ENCODE measurements at places on chromosomes 5 and 9. TPM values are rescaled to one million over a fixed set of nuclear protein-coding genes. Genes with fewer than 3 reads are reported as not detected.

Gene ARHGEF37
- 5.0 TPM for polyA plus RNA-seq

Gene ZNF454
- 3.1 TPM for polyA plus RNA-seq

Gene SLC4A9
- 0.18 TPM for polyA plus RNA-seq

GRCh38 chr5:123720955-123721354 is 209.0 kb downstream of the CSNK1G3 start:
- no peak for DNase-seq

DNA sequence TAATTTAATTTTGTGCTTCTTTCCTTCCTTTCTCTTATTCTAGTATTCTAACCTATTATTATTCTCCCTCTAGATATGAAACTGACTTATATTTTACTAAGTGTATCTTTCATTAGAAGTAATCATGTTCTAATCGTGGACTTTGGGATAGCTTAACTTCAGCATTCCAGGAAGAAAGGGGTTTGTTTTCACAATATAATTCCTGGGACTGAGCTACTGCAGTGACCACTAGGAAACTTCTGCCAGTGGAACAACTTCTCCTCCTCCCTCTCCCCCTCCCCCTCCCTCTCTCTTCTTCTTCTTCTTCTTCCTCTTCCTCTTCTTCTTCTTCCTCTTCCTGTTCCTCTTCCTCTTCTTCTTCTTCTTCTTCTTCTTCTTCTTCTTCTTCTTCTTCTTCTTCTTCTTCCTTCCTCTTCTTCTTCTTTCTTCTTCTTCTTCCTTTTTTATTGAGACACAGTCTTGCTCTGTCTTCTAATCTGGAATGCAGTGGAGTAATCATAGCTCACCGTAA is 127.9 kb downstream of the NNT start:
- no peak for DNase-seq

DNA sequence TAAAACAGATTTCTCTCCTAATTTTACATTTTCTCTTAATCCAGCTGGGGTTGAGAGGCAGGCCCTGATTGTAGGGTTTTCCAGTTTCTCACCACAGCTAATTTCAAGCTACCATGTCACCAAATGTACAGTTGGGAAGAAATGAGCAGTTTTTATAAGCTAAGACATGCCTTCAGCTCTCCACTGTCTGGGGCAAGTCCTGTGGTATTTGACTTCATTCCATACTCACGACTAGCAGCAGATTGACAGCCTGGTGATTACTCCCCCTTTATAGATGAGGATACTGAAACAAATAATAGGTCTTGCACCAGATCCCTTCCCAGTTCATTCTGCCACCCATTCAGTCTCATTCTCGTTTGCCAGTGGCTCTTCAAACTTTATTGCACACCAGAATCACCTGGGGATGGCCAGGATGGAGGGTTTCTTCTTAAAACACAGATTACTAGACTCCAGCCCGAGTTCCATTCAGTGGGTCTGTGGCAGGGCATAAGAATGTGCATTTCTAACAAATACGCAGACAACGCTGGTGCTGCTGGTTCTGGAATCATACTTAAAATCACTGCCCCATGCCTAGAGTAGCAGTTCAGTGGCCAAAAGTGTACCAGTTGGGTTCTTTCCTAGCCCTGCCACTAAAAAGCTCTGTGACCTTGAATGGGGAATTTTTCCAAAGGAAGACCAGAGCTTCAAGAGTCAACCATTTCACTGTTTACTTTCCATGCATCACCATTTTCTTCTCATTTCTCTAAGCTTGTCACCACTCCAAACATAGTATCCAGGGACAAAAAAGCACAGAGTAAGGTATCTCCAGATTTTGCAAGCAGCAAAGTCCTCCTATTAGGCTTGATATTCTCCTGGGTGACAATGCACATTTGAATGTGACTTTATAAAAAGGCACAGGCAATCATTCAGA is 64.3 kb downstream of the CSNK1A1 start:
- no peak for DNase-seq

- no peak for DNase-seq
Measured at GRCh38 chr5:149492781-149493180, 58.5 kb downstream of the CSNK1A1 start.

GRCh38 chr5:80959768-80960442 is at the start of gene RASGRF2:
Gene RASGRF2 (plus strand): TSS chr5:80960363. CDS start chr5:80960739, 376 bp downstream.
- DNase-seq = no peak

GRCh38 chr9:79149585-79149984 is 422.2 kb upstream of the TLE4 start:
- no peak for DNase-seq

DNA sequence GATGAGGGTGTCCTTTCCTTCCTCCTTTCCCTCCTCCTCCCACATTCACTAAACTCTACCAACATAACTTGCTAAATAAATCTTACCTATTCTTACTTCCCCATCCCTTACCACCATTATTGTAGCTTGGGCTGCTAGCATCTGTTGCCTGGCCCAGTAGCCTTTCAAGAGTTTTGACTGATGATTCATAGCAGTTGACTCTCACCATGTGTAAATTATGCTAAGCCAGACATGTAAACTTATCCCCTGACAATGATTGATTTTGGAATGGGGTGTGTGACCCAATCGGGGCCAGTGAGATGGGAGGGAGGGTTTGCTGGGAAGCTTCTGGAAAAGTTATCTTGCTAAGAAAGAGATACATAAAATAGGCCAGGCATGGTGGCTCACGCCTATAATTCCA is 161.8 kb upstream of the SPRY4 start:
- no peak for DNase-seq

GRCh38 chr5:143481697-143482531 is 78.4 kb upstream of the NR3C1 start:
- DNase-seq = no peak

GRCh38 chr5:155676967-155677366 is 650.0 kb upstream of the SGCD start:
- no peak for DNase-seq

DNA sequence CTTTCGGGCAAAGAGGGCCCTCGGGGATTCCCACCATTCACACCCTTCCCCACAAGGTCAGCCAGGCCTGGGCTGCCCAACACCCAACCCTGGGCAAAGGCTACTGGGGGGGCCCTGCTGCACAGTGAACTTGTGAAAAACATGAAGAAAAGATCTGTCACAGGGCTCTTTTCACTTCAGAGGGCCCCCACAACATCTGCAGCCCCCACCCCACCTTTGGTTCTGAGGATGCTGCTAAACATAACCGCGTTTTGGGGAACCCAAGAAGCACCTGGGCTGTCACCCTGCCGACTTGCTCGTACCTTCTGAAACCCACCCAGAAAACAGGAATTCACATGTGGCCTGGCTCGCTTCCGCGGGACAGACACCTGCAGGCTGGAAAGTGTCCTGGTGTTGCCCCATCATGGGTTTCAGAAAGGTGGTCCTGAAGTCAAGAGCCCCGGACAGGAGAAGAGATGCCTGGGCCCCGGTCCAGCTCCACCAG is 29.3 kb downstream of the B4GALT1 start:
- DNase-seq = no peak
